ENCODE measurements at places on chromosomes 4 and X. TPM values are rescaled to one million over a fixed set of nuclear protein-coding genes. Genes with fewer than 3 reads are reported as not detected.

BEND4 gene
- not detected for total RNA-seq

RAB9B gene
- 0.23 TPM for total RNA-seq

WAS gene
- 0.16 TPM for total RNA-seq

RGN gene
- not detected for total RNA-seq

TENM3 gene
- total RNA-seq, result 16.1 TPM

GUCY1A1 gene
- 0.42 TPM for total RNA-seq

SPRY1 gene
- total RNA-seq, result 4.6 TPM

GAGE2A gene
- total RNA-seq, result not detected

BEND2 gene
- not detected for total RNA-seq

RAI2 gene
- total RNA-seq, result not detected

MXRA5 gene
- total RNA-seq, result 4.4 TPM

KLF8 gene
- total RNA-seq, result 4.4 TPM

FAM9C gene
- total RNA-seq, result not detected

SPON2 gene
- 4.7 TPM for total RNA-seq
